ENCODE measurements at places on chromosomes 7 and 10.

DNA sequence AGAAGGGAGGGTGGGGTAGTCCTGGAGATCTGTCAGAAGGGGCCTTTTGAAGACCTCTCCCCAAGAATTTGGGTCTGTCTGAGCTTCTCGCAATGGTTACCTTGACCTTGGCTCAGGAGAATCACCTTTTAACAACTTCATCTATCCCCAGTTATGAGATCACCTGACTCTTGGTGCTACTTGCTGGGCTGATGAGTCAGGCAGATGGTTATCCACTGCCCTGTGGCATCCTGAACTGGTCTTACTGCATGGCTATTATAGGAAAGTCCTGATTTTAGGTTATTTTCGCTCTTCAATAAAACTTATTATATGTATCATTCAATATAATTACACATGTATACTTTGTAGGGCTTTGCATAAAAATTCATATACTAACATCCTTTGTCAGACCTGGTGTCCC, 274.7 kb downstream of the GFRA1 start:
- no peak overlapping the region for H3K4me3 ChIP-seq
- no peaks in the 10 kb centered on the region for H3K27me3 ChIP-seq
- DNase-seq = no peak
- no peak overlapping the region for H3K27ac ChIP-seq
- H3K4me1 ChIP-seq = no peaks in the 10 kb centered on the region

GRCh38 chr10:36118314-36118713, 476.2 kb upstream of the FZD8 start:
- peaks cover 19% of the 10 kb centered on the region for H3K4me1 ChIP-seq
- no peak for DNase-seq
- H3K27me3 ChIP-seq = no peaks in the 10 kb centered on the region
- H3K36me3 ChIP-seq = no peaks in the 10 kb centered on the region
- H3K4me3 ChIP-seq = no peak overlapping the region

GRCh38 chr10:100364735-100365391, 17.8 kb downstream of the SCD start:
- peaks cover 8% of the 10 kb centered on the region for H3K36me3 ChIP-seq
- peak overlapping the region; percentile 56 for H3K27ac ChIP-seq
- H3K4me3 ChIP-seq = no peak overlapping the region
- no peaks in the 10 kb centered on the region for H3K27me3 ChIP-seq
- no peak for DNase-seq

- no peaks in the 10 kb centered on the region for H3K27me3 ChIP-seq
- no peak overlapping the region for H3K27ac ChIP-seq
- no peaks in the 10 kb centered on the region for H3K36me3 ChIP-seq
- H3K4me3 ChIP-seq = no peak overlapping the region
- DNase-seq = no peak
Measured at GRCh38 chr10:11906714-11907113, 83.6 kb downstream of the PROSER2 start.
